ENCODE measurements at places on chromosomes 5 and 9.

DNA sequence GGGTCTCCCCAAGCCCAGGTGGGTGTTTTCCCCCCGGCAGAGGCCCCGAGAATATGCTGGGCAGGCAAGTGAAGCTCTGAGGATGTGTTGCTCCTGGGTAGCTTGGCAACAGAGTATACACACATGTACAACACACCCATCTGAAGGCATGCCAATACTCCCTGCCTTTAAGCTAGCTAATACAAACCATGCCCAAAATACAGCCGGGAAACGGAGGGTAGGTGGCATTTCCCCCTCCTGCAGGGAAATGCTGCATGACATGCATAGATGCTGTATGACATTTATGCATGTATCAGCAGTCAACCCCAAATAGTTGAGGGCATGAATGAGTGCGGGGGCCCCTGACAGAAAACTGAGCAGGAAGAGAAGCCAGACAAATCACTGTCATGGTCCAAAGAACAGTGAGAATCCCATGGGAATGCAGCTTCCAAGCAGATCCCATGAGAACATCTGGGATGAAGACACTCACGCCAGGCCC is 614.1 kb downstream of the EBF1 start:
- DNase-seq = no peak

DNA sequence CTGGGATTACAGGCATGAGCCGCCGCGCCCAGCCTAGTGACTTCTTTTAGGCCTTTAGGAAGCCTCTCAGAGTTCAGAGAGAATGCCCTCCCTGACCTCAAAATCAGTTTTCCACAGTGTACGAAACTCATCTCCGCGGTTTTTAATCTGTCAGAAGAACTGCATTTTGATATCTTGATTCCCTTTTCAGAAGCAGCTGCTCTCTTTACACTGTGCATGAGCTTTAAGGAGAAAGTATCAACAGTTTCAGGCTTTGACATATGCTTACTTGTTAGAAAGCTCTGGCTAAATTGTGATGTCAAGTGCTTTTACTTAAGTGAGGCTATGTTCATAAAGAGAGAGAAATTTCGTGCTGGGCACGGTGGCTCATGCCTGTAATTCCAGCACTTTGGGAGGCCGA is 74.6 kb downstream of the USP20 start:
- no peak for DNase-seq

DNA sequence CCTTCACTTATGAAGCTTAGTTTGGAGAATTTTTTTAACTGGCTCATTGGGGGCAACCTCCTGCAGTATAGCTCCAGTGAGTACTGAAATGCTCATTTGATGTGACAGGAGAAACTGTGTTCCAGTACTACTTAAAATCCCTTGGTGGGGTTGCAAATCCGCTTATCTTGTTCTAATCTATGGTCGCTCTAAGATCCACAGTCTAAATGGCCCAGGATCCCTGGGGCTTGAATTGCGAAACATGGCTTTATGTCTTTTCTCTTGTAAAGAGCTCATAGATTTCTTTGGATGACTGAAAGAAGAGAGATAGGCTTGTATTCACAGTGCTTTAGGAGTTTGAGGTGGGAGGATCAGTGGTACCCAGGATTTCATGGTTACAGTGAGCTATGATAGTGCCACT is 52.7 kb downstream of the ADAMTSL1 start:
- no peak for DNase-seq

DNA sequence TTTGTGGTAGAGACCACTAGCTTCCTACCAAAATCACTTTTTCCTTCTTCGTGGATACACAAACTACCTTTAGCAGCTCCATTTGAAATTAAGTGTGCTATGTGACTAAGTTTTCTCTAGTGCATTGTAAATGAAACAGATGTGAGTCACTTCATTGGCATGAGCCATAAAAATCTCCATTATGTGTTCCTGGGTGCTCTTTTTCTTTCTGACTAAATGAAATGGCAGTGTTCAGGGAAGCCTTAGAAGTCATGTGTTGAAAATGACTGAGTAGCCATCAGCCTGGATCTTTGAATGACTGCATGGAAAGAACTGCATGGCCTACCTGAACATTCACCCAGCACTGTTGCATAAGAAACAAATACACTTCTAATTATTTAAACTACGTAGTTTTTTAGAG is 107.9 kb downstream of the NDUFAF2 start:
- no peak for DNase-seq

- no peak for DNase-seq
Observed at GRCh38 chr9:133779516-133780403, 41.6 kb upstream of the SARDH start.

DNA sequence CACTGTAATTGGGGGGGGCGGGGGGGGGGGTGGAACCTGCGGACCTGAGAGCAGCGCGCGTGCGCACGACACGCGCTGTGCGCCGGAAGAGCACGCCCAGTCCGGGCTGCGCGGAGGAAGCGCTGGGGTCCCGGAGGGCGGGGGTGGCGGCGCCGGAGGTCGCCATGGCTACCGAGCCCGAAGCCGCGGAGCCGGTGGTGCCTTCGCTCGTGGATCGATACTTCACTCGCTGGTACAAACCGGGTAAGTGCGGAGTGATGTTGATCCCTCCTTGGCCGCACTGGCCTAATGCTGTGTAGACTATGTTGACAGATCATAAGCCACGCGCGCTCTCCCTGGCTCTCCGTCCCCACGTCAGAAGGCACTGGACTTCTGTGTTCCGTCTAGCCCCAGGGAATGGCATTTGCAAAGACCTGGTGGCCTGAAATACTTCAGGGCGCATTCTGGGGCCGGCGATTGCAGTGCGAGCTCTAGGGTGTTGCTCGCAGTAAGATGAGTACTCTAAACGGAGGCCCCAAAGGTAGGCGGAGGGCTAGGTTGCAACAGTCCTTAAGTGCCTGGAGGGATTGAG is at the start of gene ABITRAM:
ABITRAM (plus strand) TSS at position 78 of the 571 bp plus-strand sequence; CDS start at position 165, 87 bp downstream.
- no peak for DNase-seq

- no peak for DNase-seq
Observed at GRCh38 chr9:7907551-7908337, 108.2 kb upstream of the DMAC1 start.

All from omental fat pad (tissue), 4 donors.